ENCODE measurements at places on chromosomes 16 and 17.
A peak's percentile ranks its signal among the peaks of the same experiment; 100 is the strongest.

DNA sequence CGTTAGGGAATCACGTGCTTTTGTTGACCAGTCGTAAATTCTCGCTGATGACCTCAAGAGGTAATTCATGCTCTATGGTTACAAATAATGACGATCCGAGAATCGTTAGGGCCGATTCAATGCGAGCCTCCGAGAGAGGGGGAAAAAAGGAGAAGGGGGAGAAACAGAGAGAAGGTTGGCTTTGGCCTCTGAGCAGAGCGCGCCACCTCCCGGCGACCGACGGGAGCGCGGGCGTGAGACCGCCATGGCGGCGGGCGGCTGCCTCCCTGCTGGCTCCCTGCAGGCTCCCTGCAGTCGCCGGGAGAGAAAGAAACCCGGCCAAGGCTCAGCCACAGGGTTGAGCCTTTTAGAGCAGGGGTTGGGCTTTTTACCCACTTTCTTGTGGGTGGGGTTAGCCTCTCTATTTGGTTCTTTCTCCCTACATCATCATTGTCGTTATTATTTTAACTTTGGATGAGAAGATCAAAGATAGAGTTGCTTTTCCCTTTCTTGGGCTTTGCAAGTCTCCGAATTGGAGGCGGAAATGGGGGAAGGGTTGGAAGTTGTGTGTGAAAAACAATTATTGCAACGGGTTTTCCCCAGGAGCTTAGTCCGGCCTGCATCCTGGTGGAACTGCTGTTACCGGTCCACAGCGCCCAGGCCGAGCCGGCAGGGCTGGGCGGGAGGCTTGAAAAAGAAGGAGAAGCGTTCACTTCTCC, 410 bp upstream of the HOXB5 start:
- peak; percentile 58 for DNase-seq

DNA sequence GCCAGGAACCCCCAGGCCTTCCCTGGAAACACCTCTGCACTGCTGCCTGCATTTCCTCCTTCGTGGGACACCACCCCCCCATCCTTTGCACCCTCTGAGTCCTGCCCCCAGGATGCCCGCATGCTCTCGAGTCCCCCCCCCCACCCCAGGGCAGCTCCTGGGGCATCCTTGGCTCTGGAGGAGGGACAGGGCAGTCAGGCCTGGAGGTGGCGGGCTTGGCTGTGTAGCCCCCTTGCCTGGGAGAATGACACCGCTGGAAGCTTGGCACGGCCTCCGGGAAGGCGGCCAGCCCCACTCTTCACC, 98.9 kb upstream of the GSE1 start:
- no peak for DNase-seq

DNA sequence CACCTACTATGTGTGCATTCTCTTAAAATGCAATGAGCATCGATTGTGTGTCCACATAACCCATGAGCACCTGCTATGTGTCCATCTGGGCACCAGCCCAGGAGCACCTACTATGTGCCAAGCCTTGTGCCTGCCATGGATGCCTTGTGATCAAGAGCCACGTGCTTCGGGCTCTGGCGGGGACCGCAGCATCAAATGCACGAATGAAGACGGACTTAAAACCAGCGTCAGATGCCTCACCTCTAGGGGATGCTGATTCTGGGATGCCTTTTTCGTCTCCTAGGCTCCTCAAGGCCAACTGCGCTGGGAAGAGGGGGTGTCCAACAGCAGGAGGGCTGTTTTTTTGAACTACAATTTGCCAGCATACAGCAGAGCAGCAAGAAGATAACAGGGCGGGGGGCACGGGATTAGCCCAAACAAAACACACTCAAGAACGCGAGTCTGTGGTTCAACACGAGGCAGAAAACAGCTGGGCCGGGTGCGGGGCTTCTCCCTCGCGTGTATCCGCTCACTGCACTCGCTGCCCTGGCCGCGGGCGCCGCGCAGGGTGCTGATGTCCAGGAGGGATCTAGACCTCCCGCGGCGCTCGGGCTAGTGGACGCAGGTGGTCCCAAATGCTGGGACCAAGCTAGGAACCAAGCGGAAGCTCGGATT, 1.2 kb upstream of the GLIS2 start:
- DNase-seq, result no peak

DNA sequence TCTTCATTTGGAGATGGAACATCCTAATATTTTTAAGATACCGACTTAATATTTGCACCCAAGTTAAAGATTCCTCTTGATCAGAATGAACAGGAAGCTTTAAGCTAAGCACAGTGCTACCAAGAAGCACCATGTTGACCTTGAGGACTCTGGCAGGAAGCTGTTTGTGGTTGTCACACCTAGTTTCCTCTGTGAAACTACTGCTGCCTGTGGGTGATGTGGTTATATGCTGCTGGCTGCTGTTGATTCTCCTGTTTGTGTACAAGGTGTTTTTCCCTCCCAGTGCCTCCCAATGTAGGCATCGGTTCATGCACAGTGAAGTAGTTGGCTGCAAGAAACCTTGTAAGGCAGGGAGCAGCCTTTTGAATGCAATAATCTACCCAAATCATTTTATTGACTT, 23.4 kb downstream of the RBL2 start:
- DNase-seq, result peak; percentile 59

DNA sequence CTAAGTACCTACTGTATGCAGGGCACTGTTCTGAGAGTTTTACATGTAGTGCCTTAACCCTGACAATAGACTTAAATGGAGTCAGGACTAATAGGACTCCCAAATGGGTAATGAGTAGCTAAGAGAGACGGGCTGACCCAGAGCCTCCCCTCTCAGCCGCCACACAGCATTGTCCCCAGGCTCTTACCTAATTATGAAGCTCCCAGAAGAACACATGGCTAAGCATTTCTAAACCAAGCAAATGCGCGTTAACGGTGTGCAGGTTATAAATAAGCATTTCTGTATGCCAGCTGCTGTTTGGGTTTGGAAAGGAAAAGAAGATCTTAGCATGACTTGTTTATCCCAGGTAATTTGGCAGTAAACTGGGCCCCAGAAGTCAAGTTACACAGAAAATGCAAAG, 14.3 kb downstream of the KATNIP start:
- no peak for DNase-seq

GRCh38 chr17:69900829-69901228, 174.2 kb upstream of the KCNJ16 start:
- no peak for DNase-seq

DNA sequence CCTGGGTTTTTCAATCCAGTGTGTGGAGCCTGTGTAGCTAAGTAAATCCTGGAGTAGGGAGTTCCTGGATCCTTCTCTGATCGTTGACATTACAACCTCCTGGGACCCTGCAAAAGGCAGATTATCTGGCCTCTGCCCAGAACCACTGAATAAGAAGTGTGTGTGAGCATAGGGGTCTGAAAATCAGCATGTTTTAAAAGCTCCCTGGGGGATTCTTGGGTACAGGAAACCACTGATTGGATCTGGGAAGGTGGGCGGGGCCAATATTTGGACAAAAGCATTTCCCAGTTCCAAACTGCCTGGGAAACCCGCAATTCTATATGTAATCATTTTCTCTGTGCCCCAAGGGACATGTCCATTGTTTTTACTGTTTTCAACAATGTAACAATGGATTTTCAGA, 27.2 kb upstream of the BEAN1 start:
- DNase-seq, result no peak

- DNase-seq, result no peak
These were observed 7.6 kb downstream of the CCDC57 start for GRCh38 chr17:82204831-82205719.

DNA sequence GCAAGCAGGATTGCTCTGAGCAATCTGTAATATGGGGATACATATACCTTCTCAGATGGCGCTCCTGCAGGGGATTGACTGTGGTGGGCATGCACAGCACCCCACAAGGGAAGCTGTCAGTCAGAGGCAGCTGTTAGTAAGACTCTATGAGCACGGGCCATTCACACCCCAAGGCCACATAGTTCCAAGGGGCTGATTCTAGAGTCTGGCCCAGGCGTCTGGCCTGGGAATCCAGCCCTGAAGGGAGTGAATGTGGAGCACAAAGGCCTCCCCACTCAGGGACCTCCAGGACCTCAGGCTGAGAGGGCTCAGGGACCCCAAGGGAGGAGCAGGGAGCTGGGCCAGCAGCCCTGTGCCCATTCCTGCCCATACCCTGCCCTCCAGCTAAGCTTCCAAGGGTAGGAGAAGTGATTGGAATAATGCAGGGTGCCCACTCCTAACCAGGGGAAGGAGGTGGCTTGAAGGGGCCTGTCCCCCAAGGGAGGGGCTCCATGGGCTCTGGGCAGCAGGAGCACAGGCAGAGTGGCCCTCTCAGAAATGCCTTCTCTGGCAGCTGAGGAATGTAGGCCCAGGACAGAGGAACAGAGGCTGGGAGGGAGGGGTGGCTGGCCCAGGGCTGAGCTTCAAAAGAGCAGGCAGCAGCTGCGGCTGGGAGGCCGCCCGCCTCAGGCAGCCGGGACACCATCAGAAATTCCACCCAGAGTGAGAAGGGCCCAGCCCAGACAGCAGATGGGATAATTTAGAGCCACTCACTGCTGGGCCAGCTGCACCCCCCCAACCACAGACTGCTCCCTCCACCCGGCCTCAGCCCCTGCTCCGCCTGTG, 48.9 kb upstream of the MRPS23 start:
- DNase-seq, result no peak

GRCh38 chr17:57902800-57903759, 52.1 kb downstream of the CUEDC1 start:
- DNase-seq, result no peak

- no peak for DNase-seq
These were observed 61.9 kb downstream of the KLHDC4 start for GRCh38 chr16:87703835-87704375.

- DNase-seq, result no peak
These were observed 169.1 kb downstream of the CNTNAP4 start for GRCh38 chr16:76446251-76446650.

- no peak for DNase-seq
These were observed 4.7 kb downstream of the DYNC1LI2 start for GRCh38 chr16:66746682-66747081.

DNA sequence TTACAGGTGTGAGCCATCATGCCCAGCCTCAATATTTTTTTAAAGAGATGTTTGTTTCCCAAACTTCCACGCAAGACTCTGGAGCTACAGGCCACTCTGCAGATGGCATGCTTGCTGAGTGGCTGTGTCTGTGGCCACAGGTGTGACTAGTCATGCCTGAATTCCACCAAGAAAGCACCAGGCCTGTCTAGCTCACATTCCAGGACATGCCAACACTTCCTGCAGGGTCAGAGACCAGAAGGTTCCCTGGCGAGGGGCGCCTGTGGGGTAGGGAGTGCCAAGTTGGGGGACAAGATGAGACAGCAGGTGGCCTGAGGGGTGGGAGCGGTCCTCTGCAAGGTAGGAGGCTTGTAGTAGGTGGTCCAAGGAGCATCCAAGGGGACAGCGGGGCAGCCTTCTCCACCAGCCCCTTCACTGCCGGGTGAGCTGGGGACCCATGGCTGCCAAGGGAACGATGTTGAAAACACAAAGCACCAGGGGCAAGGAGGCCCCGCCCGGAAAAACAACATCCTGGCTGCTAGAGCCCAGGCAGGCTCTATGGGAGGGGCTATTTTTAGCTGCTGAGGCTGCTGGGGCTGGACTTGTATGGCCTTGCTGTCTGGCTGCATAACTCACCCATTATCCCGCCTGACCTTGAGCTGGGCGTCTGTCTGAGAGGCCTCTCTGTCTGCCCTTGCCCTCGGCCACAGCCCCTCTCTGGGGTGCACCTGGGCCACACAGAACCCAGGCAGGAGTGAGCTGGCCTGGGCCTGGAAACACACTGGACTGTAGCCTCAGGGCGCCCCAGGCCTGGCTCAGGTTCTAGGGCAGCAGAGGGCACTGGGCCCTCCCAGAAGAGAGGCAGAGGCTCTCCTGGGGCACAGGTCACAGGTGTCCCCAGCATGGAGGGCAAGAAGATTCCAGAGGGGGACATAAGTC, 5.7 kb downstream of the TRIM47 start:
- no peak for DNase-seq

- DNase-seq, result no peak
These were observed 9.5 kb downstream of the CLTC start for GRCh38 chr17:59629174-59629573.

DNA sequence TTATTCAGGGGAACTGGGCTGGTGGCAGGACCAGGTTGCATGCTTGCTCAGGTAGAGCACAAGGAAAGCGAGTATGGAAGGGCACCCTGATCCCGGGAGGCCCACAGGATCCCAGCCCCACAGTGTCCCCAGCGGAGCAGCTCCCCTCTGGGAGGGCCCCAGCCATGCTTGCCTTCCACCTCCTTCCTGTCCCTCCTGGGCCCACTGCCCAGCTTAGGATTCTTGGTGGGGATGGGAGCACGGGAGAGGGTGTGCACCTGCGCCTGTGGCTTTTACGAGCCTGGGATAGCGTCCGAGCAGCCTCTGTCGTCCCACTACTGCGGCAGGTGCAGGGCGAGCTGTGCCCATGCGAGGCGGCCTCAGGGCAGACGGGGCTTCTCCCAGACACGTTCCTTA, 114.5 kb downstream of the BANP start:
- no peak for DNase-seq

- DNase-seq, result no peak
These were observed 346.4 kb upstream of the CDH5 start for GRCh38 chr16:66020046-66020445.

DNA sequence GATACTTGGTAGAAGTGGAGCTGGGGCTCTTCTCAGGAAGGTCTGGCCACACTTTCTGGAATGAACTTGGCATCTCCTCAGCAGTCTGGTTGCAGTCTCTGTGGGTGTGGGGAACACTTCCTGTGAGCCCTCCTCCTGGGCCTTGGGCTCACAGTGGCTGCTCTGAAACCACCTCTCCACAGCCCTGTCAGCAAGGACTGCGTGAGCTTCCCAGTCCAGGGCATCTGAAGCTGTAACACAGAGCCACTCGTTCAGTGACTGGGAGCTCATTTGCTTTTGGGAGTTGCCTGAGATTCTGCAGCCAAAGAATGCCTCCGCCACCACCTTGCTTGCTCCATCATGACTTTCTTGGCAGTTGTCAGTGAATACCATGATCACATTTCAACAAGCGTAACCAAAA, 60.0 kb downstream of the CLEC16A start:
- DNase-seq, result no peak

DNA sequence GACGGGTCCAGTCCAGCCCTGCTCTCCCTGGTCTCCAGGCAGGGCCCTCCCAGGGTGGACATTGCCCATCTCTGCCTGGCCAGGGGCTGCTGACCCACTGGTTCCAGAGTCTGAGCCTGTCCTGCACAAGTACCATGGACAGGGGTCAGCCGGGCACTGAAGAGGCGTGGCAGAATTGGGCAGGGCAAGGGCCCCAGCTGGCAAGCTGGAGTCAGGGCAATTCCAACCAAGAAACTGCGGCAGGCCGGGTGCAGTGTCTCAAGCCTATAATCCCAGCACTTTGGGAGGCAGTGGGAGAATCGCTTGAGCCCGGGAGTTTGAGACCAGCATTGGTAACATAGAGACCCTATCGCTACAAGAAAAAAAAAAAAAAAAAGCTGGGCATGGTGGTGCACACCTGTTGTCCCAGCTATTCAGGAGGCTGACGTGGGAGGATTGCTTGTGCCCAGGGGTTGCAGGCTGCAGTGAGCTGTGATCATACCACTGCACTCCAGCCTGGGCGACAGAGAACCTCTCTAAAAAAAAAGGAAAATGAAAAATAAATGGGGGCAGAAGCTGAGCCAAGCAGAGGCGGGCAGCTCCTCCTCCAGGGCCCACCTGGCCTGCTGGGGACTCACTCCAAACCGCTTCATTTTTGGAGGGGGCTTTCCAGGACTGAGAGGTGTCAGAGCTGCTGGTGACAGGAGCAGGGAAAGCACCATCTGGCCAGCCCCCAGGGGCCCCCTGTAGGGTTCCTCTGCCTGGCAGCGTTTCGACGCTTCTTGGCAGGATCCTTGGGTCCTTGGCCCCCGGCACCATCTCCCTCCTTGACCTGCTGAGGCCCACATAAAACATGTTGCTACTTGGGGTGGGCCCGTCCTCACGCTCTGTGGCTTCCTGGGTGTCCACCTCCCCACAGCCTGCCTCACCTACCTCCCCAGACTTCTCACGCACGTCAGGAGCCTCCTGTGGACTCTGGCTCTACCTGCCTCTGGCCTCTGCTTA, 2.9 kb upstream of the MAFG start:
- DNase-seq, result no peak

GRCh38 chr16:7183768-7184167, 148.9 kb upstream of the RBFOX1 start:
- no peak for DNase-seq

Measured in activated CD4-positive, CD25-positive, alpha-beta regulatory T cell treated with anti-CD3 and anti-CD28 coated beads, Interleukin-2, amount 50 U/mL, for 16 hours (primary cell).